ENCODE measurements at places on chromosomes 7 and 10. TPM values are rescaled to one million over a fixed set of nuclear protein-coding genes. Genes with fewer than 3 reads are reported as not detected.

DNA sequence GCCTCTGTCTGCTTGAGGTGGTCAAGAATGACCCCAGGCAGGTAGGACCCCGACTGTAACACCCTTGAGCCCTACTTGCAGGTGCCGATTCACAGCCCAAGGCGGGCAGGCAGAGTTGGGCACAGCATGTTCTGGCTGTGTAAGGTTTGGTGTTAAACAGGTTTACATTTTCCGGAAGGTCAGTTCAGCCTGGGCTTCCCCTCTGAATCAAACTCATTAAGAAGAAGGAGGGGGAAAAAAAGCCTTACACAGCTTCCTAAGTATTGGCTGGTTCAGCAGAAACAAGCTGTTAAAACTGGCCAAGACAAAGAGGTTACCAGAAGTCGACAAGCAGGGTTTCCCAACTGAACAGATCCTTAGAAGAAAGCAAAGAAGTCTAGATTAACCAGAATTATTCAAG is 132.7 kb downstream of the PRPF18 start:
- no peak for DNase-seq

- DNase-seq, result no peak
Observed at GRCh38 chr10:68543004-68543918, 15.9 kb upstream of the SLC25A16 start.

GRCh38 chr7:1646391-1646790 is 23.7 kb upstream of the ELFN1 start:
- no peak for DNase-seq

DNA sequence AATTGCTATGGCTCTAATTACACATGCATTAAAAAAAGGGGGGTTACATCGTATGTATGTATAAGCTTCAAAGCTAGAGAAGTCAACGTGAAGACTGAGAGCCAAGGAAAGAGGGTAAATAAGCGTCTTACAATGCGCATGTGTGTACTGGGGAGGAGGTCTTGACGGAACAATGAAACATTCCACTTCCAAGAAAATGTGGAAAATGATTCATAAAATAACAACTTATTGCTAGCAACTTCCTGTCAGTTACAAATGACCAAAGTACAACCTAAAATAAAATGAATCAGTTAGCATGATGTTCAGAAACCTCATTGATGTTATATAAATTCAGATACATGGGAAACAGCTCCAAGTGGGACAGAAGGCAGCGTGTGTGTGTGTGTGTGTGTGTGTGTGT is 104.1 kb upstream of the RHEB start:
- DNase-seq, result no peak

DNA sequence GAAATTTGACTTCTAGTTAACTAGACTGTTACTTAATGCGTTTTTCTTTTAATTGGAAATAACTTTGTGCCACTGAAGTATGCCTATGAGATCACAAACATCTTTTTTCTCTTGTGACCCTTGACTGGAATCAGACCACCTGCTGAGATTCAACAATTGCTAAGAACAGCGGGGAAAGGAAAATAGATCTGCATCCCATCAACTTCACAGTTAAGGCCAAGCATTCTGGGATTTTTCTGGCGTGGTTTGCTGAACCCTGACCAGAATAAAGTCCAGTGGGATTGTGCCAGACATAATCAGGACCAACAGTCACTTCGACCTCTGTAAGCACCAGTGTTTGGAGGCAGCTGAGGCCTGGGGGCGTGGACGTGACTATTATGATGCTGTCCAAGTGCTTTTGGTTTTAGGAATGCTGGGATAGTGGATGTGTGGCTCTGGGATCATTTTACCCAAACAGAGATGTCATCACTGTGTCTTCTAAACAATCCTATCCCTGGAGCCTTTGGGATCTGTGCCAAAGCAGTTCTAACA is 373.3 kb upstream of the PRKCQ start:
- DNase-seq, result no peak

GRCh38 chr7:141355032-141355431 is 196.2 kb upstream of the AGK start:
- DNase-seq, result no peak

MOGAT3 gene
- polyA plus RNA-seq, result not detected

CPVL gene
- not detected for polyA plus RNA-seq

FAM237B gene
- not detected for polyA plus RNA-seq

PILRB gene
- polyA plus RNA-seq, result 6.6 TPM
